GM12864 (cell line): ENCODE measurements at places on chromosomes 4 and X.

DNA sequence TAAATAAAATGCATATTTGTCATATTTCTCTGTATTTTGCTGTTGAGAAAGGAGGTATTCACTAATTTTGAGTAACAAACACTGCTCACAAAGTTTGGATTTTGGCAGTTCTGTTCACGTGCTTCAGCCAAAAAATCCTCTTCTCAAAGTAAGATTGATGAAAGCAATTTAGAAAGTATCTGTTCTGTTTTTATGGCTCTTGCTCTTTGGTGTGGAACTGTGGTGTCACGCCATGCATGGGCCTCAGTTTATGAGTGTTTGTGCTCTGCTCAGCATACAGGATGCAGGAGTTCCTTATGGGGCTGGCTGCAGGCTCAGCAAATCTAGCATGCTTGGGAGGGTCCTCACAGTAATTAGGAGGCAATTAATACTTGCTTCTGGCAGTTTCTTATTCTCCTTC lies 3.3 kb downstream of the HTT start:
- DNase-seq: peak; percentile 81

DNA sequence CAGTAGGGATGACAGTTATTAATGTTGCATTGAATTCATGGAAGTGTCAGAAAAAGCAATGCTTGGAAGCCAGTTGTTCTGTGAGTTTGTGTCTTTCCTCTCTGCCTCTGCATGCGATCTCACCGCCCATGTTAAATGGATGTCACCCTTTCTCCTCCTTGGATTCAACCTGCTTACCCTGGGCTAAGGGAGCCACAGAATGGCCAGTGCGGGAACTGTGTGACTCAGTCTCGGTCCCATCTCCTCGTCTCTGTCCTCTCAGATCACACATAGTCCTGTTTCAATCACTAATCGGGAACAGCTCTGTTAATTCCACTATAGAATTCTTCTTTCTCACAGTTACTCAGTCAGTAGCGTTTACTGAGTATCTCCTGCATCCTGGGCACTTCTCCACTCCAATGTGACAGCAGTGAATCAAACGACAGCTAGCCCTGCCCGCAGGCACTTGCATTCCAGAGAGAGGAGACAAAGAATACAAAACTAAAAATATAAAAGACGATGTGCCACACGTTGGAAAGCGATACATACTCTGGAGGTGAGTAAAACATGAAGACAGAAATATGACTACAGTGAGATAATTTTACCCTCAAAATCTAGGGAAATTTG lies 53.6 kb upstream of the TLR3 start:
- DNase-seq: no peak

DNA sequence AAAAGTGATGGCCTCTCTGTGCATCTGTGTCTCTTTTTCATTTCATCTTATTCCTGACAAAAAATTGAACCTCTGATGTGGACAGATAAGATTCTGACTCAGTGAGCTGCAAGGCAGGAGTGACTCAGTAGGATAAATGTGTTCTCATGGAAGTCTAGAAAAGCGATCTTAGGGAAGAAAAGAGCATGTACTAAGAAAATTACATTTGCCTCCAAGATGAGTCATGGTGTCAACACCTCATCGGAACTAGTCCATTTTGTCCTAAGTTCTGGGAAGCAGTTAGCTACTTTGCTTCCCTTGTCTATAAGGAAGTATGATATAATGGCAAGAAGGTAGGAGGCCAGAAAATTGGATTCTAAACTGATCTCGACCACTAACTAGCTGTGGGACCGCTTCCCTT lies 83.5 kb upstream of the AFF2 start:
- DNase-seq: no peak

DNA sequence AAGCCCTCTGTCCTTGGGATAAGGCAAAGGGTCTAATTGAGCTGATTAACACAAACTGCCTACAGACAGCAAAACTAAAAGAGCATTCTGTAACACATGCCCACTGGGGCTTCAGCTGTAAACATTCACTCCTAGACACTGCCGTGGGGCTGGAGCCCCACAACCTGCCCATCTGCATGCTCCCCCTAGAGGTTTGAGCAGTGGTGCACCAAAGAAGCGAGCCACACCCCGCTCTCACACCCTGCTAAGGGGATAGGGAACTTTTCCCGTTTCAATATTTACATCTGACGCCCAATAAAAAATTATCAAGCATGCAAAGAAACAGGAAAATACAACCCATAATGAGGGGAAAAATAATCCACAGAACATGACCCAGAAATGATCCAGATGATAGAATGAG lies 46.9 kb upstream of the HSD17B10 start:
- no peak for DNase-seq

- no peak for DNase-seq
Measured at GRCh38 chr4:177228599-177228998, 81.1 kb upstream of the NEIL3 start.

GRCh38 chrX:154751669-154752271 lies 893 bp upstream of the GAB3 start:
- no peak for DNase-seq

DNA sequence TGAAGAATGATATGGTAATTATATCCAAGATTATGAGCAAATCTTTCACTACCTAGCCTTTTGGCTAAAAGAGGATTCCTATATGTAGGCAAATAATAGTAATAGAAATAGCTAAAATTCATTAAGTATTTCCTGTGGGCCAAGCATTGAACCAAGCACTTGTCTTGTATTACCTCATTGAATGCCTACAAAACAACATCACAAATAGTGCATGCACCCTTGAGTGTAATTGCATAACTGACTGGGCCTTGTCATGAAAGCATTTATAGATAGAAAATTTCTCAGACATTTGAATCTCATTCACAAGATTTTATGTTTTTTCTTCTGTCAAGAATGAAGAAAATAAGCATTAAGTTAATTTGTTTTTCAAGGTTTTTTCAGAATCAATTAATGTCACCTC lies 3.9 kb upstream of the HPGDS start:
- DNase-seq: no peak

- DNase-seq: no peak
Measured at GRCh38 chr4:42339935-42340406, 57.3 kb upstream of the SHISA3 start.

- peak; percentile 13 for DNase-seq
Measured at GRCh38 chrX:74015379-74016019, 288.5 kb upstream of the ZCCHC13 start.

- no peak for DNase-seq
Measured at GRCh38 chrX:13028871-13029636, 15.4 kb downstream of the FAM9C start.

DNA sequence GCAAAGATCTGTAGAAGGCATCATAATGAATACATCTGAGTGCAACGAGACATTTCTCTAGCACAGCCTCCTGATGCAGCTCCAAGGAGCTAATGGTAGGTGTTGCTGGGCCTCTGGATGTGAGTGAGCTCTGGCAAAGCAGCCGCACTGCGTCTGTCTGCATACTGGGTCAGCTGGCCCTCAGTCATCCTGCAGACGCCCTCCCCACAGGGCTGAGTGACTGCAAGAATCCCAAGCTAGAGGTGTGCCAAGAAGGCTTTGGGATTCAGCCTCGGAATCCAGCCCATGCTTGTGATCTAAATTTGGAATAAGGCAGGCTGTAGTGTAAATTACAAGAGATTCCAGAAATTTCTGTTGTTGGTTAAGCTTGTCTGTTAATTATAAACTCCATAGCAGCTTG lies 18.5 kb downstream of the HERC3 start:
- no peak for DNase-seq

DNA sequence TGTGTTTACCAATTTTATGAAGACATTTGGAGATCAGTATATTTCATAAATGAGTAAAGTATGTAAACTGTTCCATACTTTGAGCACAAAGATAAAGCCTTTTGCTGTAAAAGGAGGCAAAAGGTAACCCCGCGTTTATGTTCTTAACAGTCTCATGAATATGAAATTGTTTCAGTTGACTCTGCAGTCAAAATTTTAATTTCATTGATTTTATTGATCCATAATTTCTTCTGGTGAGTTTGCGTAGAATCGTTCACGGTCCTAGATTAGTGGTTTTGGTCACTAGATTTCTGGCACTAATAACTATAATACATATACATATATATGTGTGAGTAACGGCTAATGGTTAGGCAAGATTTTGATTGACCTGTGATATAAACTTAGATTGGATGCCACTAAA lies 1.9 kb downstream of the FMR1 start:
- DNase-seq: no peak

GRCh38 chrX:96837808-96838207 lies 45.9 kb upstream of the RPA4 start:
- DNase-seq: no peak

- DNase-seq: no peak
Measured at GRCh38 chr4:83054928-83055327, 19.9 kb downstream of the COPS4 start.

DNA sequence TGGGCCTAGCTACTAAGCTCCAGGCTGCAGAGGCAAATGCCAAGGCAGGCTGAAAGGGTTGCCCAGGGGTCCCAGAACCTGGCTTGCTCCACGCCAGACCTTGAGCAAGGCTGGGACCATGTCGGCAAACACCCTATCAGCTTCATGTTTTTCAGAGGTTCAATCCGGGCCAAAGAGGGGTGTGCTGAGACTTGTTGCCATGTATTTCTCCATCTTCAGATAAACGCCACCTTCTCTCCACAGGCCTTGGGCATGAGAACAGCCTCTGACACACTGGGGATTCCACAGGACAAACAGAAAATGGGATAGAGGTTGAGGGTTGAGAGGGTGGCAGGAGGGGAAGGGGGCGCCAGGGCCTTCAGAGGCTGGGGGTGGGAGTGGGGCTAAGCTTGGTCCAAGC lies 8.6 kb downstream of the PJA1 start:
- DNase-seq: no peak

GRCh38 chrX:136714626-136715599 lies 65.8 kb downstream of the ARHGEF6 start:
- no peak for DNase-seq

- DNase-seq: no peak
Measured at GRCh38 chrX:39464253-39464652, 633.5 kb downstream of the BCOR start.
